ENCODE measurements at places on chromosomes 16 and 17.
A peak's percentile ranks its signal among the peaks of the same experiment; 100 is the strongest.

DNA sequence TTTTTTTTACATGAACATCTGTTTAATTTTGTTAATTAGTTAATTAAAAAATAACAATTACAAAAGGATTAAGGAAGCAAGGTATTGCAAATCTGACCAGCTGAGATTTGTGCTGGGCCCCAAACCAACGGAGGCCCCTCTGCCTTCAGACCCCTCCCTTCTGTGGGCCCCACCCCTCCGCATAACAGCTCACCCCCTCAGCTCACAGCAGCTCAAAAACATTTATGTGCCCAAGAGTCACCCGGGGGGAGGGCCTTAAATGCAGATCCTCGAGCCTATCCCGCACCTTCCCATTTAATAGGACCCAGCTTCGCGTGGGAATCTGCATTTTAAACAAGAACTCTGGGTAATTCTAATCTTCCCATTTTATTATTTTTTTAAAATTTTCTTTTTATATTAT lies 75.0 kb downstream of the MGAT5B start:
- DNase-seq, result no peak

GRCh38 chr16:88570691-88571092 lies 489 bp downstream of the ZC3H18 start:
- DNase-seq, result no peak

- DNase-seq, result no peak
Observed at GRCh38 chr17:41002814-41003213, 3.1 kb upstream of the KRTAP3-2 start.

DNA sequence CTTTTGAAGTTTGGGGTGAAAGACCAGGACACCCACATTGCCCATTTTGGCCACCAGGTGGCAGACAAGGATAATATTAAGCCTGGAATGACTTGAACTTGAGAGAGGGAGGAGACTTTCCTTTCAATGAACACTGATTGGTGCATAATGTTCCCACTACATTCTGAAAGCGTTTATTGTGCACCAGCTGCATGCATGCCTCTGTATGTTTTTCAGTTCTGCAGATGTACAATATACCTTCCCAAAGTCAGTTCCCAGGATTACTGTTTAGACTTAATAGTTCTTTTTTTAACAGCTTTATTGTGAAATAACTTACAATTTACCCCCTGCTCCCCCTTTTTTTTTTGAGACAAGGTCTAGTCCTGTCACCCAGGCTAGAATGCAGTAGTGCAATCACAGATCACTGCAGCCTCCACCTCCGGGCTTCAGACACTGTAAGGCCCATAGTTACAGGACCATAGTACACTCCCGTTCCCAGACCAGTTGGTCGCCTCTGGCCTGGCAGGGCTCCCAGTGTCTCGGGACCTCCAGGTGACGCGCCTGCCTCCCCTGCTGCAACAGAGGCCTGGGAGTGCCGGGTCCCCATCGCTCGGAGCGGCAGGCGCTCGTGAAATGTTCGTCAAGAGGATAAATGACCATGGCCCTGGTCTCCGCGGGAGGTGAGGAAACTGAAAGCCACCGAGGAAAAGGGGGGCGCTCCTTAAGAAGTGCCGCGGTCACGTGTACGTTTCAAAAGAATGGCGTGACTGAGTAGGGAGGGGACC lies 12.2 kb downstream of the CES2 start:
- peak; percentile 13 for DNase-seq

GRCh38 chr17:34793231-34793908 lies 167.9 kb downstream of the CCT6B start:
- DNase-seq, result no peak

GRCh38 chr17:62681061-62681938 lies 53.8 kb downstream of the MRC2 start:
- no peak for DNase-seq

- DNase-seq, result no peak
Observed at GRCh38 chr16:2507052-2507659, 6.6 kb upstream of the ATP6V0C start.

DNA sequence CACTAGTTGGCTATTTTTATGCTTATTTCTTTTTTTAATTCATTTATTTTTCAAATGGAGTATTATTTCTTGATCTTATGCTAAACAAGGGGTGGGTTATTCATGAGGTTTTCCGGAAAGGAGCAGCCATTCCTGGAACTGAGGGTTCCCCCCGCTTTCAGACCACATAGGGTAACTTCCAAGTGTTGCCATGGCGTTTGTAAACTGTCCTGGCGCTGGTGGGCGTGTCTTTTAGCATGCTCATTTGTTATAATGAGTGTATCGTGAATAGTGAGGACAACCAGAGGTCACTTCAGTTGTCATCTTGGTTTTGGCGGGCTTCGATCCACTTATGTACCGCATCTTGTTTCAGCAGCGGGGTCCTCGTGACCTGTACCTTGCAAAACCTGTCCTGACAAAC lies 29.6 kb upstream of the ASGR2 start:
- no peak for DNase-seq

Data from NCI-H2029 (cell line).